DMS79 treated with DMSO at 0.1 percent for 48 hours (cell line): ENCODE measurements at places on chromosomes 12 and 14.

- DNase-seq = no peak
Observed at GRCh38 chr14:85958069-85958468, 428.1 kb downstream of the FLRT2 start.

DNA sequence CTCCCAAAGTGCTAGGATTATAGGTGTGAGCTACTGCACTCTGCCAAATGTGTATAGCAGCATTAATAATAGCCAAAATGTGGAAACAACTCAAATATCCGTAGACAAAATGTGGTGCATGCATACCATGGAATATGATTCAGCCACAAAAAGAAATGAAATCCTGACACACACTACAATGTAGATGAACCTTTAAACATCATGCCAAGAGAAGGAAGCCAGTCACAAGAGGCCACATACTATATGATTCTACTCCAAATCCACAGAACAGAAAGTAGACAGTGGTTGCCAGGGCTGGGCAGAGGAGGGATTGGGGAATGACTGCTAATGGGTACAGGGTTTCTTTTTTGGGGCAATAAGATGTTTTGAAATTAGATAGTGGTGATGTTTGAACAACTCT, 7.7 kb upstream of the TMED2 start:
- DNase-seq = no peak

GRCh38 chr12:12353276-12353675, 3.2 kb upstream of the MANSC1 start:
- DNase-seq = no peak

DNA sequence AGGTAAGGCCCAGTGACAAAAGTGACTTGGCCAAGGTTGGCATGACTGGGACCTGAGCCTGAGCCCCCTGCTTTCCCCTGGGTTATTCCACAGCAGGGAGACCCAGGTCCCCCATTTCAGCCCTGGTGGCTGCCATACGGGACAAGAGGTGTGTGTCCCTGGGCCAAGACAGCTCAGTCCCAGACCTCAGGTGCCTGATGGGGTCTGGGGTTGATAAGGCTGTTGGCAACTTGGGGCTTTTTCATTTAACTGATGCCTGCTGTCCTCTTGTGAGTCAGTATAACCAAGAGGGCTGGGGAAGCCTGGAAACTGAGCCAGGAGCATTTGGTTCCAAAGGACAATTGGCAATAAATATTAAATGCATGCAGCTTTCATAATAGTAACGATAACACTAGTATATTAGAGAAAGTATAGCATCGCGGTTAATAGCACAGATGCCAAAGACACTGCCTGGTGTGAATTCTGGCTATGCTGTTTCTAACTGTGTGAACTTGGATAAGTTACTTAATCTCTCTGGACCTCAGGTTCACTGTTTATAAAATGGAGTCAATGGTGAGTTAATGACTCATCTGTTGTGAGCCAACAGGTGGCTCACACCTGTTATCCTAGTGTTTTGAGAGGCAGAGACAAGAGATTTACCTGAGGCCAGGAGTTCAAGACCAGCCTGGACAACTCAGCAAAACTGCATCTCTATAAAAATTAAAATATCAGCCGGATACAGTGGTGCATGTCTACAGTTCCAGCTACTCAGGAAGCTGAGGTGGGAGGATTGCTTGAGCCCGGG, 898 bp downstream of the SDSL start:
- DNase-seq = no peak

DNA sequence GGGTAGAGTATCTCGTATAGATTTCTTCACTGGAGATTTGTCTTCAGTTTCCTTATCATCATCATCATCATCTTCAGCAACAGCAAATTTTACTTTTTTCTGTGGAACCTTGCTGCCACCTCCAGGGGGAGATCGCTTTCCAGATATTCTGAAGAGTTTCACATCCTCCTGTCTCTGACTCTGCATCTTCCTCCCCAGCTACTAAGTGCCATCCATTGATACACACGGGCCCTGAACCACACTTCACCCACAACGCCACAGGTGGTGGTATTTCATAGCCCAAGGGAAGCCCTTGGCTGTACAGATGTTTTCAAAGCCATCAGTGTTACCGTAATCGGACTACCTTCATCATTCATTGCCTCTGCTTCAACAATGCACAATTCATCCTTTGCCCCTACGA, 82.2 kb downstream of the PPP2R5C start:
- DNase-seq = no peak

- no peak for DNase-seq
Observed at GRCh38 chr12:120962532-120963020, 15.8 kb upstream of the HNF1A start.

DNA sequence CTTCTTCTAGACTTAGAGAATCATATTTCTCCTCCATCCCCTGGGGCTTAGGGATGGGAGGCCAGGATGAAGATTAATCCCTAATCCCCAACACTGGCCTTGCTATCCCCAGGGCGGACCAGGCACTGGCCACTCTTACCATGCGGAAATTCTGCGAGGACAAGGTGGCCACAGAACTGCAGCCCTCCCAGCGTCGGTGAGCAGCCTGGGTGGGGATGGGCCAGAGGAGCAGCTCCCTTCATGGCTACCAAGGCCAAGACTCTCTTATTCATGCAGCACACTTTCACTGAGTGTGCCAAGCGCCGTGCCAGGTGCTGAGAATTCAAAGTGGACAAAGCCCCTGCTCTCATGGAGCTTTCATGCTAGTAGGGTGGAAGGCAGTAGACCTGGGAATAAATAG, 7.0 kb downstream of the TNS2 start:
- DNase-seq = no peak
